ENCODE measurements at places on chromosomes 5 and 9.

- no peak for DNase-seq
Measured at GRCh38 chr9:84111726-84112125, 131.1 kb downstream of the RMI1 start.

- no peak for DNase-seq
Measured at GRCh38 chr9:107635803-107636174, 146.2 kb upstream of the KLF4 start.

GRCh38 chr5:80205846-80206245 lies 50.0 kb downstream of the SERINC5 start:
- DNase-seq, result no peak

DNA sequence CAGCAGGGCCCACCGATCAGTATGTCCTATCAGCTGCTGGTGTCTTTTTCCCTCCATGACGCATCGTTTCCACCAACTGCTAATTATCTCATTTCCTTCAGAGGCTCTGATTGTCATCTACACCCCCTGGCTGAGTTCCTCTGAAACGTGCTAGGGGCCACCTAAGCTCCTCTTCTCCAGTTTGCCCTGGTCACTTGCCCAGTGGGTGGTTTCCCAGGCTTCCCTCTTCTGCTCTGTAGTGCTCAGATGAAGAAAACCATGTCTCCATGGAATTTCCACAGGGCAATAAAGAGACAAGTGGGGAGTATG lies 65.3 kb downstream of the TSTD2 start:
- no peak for DNase-seq

DNA sequence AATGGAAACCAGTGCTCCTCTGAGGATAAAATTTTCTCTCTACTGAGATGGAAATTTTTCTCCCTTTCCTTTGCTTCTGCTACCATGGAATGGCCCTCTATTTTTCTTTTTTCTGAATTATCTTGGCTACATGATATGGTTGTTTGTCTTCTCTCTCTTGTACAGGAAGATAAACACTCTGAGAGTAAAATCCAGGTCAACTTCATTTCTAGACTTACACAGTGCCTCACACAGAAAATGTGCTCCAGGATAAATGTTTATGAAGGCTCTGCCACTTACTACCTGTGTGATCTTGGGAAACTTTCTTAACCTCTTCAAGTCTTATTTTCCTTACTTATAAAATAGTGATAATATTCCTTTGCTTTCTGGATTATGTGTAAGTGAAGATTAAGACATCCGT lies 153.9 kb downstream of the PRELID2 start:
- no peak for DNase-seq

Data from ascending aorta (tissue), 2 donors.